ENCODE measurements at places on chromosomes 2 and 18. TPM values are rescaled to one million over a fixed set of nuclear protein-coding genes. Genes with fewer than 3 reads are reported as not detected.
A peak's percentile ranks its signal among the peaks of the same experiment; 100 is the strongest.

- no peak for DNase-seq
- H3K4me3 ChIP-seq, result no peak overlapping the region
- peaks cover 14% of the 10 kb centered on the region for H3K36me3 ChIP-seq
- H3K27ac ChIP-seq, result no peak overlapping the region
- H3K4me1 ChIP-seq, result no peaks in the 10 kb centered on the region
Observed at GRCh38 chr2:63514781-63515180, 73.5 kb downstream of the WDPCP start.

The BZW1 gene
- total RNA-seq, result 474 TPM

The ALPG gene
- not detected for total RNA-seq

DNA sequence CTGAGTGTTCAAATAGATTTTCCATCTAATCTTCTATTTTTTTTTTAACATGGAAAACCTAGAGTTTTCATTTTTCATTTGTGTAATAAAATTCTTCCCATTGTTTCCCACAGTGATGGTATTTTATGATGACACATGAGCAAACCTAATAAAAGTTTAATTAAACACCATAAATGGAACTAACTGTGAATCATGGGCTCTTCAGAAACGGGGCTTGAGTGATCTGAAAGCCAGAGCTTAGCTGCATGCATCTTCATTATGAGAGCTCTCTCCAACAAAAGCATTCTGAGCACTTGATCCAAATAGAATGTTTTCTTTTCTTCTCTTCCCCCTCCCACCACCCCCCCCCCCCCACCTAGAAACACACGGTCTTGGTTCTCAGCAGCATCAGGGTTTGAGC is 82.1 kb upstream of the REV1 start:
- no peaks in the 10 kb centered on the region for H3K36me3 ChIP-seq
- no peak for DNase-seq
- no peak overlapping the region for H3K27ac ChIP-seq
- no peak overlapping the region for H3K4me3 ChIP-seq

DNA sequence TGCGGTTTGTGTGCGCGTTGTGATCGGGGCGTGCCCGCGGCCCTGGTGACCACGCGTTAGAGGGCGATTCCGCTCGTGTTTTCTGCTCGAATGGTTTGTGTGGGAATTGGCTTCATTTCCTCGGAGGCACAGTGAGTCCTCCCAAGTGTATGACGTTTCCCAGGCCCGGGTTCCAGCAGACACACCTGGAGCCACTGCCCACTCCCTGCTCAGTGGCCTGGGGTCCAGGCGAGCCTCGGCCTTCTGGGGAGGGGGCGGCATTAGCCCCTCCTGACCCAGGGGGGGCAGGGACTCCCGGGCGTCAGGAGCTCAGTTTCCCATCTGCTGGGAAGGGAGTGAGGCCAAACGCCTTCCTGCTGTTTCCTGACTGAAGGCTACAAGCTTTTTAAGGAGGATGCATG is 92.1 kb downstream of the NFATC1 start:
- H3K4me1 ChIP-seq, result peaks cover 14% of the 10 kb centered on the region
- no peak overlapping the region for H3K4me3 ChIP-seq
- H3K36me3 ChIP-seq, result peaks cover 28% of the 10 kb centered on the region
- H3K27me3 ChIP-seq, result no peaks in the 10 kb centered on the region
- DNase-seq, result peak; percentile 3
- no peak overlapping the region for H3K27ac ChIP-seq

The TOGARAM2 gene
- total RNA-seq, result 3.3 TPM

DNA sequence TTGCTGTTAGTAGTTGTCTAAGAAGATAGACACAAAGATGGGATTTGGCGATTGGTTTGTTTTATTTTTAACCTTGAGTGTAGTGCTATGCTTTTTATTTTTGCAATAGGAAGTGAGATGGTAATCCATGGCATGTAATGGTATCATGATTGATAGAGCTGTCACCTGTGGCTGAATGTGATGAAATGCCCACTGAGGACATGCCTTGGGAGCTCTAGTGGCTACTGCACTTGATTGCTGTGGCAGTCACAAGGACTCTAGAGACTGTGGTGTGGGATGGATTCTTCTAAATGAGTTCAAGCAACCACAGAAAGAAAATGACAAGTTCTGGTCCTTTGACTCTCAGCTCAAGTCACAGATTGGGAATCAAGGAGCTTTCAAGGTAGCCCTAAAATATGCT is 139.4 kb downstream of the CYRIA start:
- no peak overlapping the region for H3K27ac ChIP-seq
- no peak overlapping the region for H3K4me3 ChIP-seq
- H3K27me3 ChIP-seq, result peaks cover 14% of the 10 kb centered on the region

GRCh38 chr18:78196280-78196679 is 783.3 kb upstream of the SALL3 start:
- no peak for DNase-seq
- no peaks in the 10 kb centered on the region for H3K36me3 ChIP-seq
- H3K27ac ChIP-seq, result no peak overlapping the region
- H3K27me3 ChIP-seq, result no peaks in the 10 kb centered on the region

DNA sequence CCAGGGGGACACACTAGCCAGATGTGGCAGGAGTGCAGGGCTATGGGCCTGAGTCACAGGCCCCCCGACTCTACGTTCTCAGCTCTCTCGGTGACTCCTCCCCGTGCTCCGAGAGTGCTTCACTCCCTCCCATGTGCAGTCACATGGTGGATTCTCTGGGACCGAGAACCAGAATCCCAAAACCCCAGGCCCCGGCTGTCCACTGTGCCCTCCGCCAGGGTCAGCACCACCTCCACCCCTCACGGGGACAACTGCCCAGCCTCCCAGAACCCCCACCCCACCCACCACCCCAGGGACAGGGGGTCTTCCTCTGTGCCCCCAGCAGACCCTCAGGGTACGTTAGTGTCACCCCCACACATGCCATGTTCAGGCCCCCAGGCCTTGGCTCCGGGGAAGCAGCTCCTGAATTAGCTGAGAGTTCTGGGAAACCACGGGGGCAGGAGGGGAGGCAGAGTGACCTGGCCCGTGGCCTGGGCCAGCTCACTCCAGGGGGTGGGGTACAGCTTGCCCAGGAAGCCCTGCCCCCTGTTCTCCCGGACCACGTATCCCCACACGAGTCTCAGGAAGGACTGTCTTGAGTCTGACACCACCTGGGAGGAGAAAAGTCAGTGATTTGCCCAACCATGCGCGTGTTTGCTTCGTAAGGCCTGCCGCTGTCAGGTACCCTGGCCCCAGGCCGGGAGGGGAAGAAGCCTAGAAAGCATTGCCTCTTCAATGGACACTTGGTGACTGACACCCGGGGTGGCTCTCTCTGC is 4.4 kb downstream of the RAMP1 start:
- peaks cover 24% of the 10 kb centered on the region for H3K27me3 ChIP-seq
- peaks cover 16% of the 10 kb centered on the region for H3K4me1 ChIP-seq
- no peak overlapping the region for H3K27ac ChIP-seq
- no peak overlapping the region for H3K4me3 ChIP-seq
- no peak for DNase-seq

- H3K27ac ChIP-seq, result no peak overlapping the region
- no peaks in the 10 kb centered on the region for H3K27me3 ChIP-seq
- DNase-seq, result no peak
- H3K4me3 ChIP-seq, result no peak overlapping the region
Observed at GRCh38 chr2:202204855-202205254, 33.5 kb downstream of the SUMO1 start.

DNA sequence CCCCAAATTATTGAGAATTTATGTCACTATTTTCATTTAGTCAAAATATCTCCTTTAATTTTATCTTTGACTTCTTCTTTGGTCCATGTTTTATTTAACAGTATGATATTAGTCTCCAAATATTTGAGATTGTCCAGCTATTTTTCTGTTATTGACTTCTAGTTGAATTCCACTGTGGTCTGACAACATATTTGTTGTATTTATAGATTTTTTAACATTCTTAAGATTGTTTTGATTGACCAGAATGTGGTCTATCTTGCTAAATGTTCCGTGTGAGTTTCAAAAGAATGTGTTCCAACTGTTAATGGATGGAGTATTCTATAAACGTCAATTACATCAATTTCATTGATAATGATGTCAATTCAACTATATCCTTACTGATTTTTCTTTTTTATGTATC is 1452.1 kb downstream of the SUCLG1 start:
- no peaks in the 10 kb centered on the region for H3K4me1 ChIP-seq
- no peak overlapping the region for H3K27ac ChIP-seq
- no peak overlapping the region for H3K4me3 ChIP-seq
- no peaks in the 10 kb centered on the region for H3K36me3 ChIP-seq

The HMSD gene
- 26.7 TPM for total RNA-seq

The ATIC gene
- total RNA-seq, result 310 TPM

GRCh38 chr2:47300609-47301276 is 102.2 kb upstream of the MSH2 start:
- peaks cover 13% of the 10 kb centered on the region for H3K27me3 ChIP-seq
- no peak overlapping the region for H3K27ac ChIP-seq
- no peak for DNase-seq
- no peak overlapping the region for H3K4me3 ChIP-seq

DNA sequence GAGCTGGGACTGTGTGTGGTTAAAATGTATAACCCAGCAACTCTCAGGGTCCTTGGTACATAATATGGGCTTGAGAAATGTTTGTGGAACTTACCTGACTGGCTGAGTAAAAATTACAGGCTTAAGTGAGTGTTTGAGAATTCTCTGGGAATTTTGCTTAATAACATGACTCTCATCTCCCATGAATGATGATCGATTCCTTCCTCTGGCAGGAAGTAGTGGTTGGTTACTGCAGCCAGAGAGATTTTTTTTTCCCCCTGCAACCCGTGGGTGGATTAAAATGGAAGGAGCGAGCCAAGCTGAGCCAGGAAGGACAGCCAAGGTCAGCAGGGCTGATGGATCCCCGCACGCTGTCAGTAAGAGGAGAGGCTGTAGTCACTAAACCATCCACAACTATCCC is 40.6 kb upstream of the RFX8 start:
- H3K4me3 ChIP-seq, result no peak overlapping the region
- H3K36me3 ChIP-seq, result peaks cover 6% of the 10 kb centered on the region
- peaks cover 34% of the 10 kb centered on the region for H3K4me1 ChIP-seq
- no peaks in the 10 kb centered on the region for H3K27me3 ChIP-seq

GRCh38 chr2:141381946-141382345 is 748.9 kb downstream of the LRP1B start:
- no peaks in the 10 kb centered on the region for H3K27me3 ChIP-seq
- H3K4me1 ChIP-seq, result no peaks in the 10 kb centered on the region
- no peaks in the 10 kb centered on the region for H3K36me3 ChIP-seq
- no peak overlapping the region for H3K4me3 ChIP-seq
- DNase-seq, result no peak

GRCh38 chr2:45909677-45910191 is 258.3 kb downstream of the PRKCE start:
- no peak for DNase-seq
- no peak overlapping the region for H3K4me3 ChIP-seq
- no peaks in the 10 kb centered on the region for H3K36me3 ChIP-seq
- no peaks in the 10 kb centered on the region for H3K27me3 ChIP-seq

- peaks cover 55% of the 10 kb centered on the region for H3K36me3 ChIP-seq
- no peak for DNase-seq
- H3K4me3 ChIP-seq, result no peak overlapping the region
Observed at GRCh38 chr18:79753391-79753851, 44.3 kb upstream of the KCNG2 start.

The SGPP2 gene
- total RNA-seq, result 9.4 TPM

DNA sequence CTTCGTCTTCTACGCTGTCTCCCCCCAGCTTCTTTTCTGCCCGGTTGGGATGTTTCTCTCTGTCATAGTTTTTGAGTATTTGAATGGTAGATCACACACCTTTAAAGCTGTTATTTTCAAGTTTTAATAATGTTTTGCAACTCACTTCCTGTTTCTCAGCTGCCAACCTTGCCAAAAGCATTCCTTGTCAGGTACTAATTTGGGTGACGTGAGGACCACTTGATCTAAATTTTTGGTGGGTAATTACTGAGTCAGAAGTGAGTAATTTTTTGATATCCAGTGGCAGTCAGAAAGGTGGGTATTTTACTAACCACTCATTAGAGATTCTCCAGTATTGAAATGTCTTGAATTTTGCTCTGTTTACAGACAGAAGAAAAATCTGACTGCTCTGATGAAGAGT is 852.4 kb upstream of the FANCL start:
- H3K36me3 ChIP-seq, result no peaks in the 10 kb centered on the region
- DNase-seq, result no peak
- no peak overlapping the region for H3K4me3 ChIP-seq
- no peaks in the 10 kb centered on the region for H3K4me1 ChIP-seq

The RAB27B gene
- total RNA-seq, result 0.35 TPM

GRCh38 chr2:237213315-237214022 is 127.8 kb downstream of the COPS8 start:
- no peaks in the 10 kb centered on the region for H3K36me3 ChIP-seq
- peaks cover 4% of the 10 kb centered on the region for H3K27me3 ChIP-seq
- DNase-seq, result no peak

Data from activated CD4-positive, alpha-beta T cell treated with anti-CD3 and anti-CD28 coated beads for 36 hours (primary cell).